Activated CD8-positive, alpha-beta memory T cell treated with anti-CD3 and anti-CD28 coated beads for 48 hours (primary cell): ENCODE measurements at places on chromosomes 12 and 14.

DNA sequence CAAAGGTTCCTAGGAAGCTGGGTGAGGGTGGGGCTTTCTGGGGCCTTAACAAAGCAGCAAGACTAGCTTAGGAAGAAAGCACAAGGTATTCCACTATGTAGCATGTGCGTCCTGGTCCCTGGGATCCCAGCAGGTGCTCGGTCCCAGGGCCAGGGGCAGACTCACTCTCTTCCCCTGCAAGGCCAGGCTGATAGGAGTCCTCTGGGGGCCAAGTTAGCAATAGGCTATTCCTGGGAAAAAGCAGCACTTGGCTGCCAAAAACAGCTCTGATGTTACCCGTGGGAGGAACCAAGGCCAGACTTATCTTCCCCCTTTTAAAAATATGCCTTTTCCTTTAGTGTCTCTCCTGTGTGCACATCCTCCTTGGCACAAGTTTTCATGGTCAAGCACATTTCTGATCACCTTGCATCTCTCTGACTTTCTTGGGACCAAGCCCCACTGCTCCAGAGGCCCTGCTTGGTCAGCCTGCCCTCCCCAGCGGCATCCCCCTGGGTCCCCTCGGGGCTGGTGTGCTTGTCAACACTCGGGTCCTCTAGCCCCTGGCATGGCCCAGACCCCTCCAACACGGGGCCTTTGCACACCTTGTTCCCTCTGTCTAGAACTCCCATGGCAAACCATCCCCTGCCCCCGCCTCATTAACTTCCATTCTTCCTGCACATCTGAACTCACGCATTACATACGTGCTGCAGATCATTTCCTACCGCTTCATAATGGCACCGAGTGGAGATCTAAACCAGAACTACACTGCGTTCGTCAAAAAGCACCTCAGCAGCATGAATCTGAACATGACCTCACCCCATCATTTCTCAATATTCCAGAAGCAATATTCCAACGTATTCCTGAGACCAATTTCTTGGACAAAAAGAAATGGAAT, 21.9 kb downstream of the CCDC92 start:
- no peak for DNase-seq

GRCh38 chr12:15522574-15523187, 200.4 kb downstream of the PTPRO start:
- DNase-seq = no peak

- DNase-seq = no peak
These were observed 13.5 kb downstream of the SCNN1A start for GRCh38 chr12:6361834-6362233.

DNA sequence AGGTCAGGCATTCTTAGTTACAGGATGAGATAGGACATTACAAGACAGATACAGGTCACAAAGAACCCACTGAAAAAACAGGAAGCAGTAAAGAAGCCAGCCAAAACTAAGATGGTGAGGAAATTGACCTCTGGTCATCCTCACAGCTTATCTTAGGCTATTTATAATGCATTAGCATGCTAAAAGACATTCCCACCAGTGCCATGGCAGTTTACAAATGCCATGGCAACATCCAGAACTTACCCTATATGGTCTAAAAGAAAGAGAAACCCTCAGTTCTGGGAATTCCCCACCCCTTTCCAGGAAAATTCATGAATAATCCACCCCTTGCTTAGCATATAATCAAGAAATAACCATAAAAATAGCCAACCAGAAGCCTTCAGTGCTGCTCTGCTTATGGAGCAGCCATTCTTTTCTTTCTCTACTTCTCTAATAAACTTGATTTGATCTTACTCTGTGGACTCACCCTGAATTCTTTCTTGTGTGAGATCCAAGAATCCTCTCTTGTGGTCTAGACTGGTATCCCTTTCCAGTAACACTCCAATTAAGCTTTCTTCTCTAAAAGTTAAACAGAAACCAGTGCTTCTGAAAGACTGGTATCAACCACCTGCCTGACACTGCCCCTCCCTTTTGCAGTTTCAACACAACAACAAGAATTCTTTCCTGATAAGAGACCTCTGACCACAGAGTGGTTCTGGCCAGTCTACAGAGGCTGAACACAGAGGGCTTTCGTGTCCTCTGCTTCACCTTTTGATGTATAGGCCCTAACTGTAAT, 86.9 kb downstream of the BCAT1 start:
- no peak for DNase-seq

DNA sequence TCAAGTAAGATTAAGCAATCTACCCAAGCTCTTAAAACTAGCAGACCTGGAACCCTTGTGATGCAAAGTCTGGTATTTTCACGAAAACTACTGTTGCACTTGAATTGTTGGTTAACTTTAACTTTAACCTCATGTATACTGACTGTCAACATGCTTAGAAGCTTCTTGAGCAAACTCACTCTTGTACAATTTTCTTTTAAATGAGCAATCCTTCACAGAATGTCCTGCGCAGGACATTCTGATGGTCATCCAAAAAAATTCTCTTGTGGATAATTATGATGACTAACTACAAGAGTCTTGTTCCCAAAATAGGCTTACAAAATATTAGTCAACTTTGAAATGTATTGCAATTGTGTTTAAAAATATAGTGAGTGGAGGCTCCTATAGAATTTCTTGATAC, 54.0 kb upstream of the PDE3A start:
- no peak for DNase-seq

GRCh38 chr12:18811273-18811672, 73.4 kb downstream of the CAPZA3 start:
- DNase-seq = no peak

DNA sequence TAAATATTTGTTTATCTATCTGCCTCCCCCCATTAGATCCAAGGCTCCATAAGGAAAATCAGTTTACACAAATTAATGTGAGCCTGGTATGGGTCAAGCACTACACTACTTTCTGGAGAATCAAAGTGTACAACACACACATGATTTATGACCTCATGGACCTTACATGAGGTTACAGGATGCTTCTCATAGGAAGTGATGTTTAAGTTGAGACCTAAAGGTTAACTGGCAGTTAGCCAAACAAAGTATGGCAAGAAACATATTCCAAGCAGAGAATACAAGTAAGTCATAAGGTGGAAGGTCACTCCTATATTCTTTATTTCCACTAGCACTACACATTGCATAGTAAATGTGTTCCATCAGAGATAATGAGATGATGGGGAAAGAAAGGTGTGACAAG, 39.2 kb downstream of the OSBPL8 start:
- no peak for DNase-seq

DNA sequence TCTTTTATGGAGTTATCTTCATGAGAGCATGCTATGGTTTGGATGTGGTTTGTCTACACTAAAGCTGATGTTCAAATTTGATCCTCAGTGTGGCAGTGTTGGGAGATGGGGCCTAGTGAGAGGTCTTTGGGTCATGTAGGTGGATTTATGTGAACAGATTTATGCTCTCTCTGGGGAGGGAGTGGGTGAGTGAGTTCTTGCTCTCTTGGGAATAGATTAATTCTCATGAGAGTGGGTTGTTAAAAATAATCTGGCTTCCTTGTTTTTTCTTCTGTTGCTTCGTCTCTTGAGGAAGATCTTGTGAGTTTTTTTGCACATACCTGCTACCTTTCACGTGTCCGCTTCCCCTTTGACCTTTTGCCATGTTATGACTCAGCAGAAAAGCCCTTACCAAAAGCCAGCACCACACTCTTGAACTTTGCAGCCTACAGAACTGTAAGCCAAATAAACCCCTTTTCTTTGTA, 20.5 kb downstream of the DERA start:
- no peak for DNase-seq

- DNase-seq = no peak
These were observed 61.9 kb downstream of the SMUG1 start for GRCh38 chr12:54126696-54127537.

DNA sequence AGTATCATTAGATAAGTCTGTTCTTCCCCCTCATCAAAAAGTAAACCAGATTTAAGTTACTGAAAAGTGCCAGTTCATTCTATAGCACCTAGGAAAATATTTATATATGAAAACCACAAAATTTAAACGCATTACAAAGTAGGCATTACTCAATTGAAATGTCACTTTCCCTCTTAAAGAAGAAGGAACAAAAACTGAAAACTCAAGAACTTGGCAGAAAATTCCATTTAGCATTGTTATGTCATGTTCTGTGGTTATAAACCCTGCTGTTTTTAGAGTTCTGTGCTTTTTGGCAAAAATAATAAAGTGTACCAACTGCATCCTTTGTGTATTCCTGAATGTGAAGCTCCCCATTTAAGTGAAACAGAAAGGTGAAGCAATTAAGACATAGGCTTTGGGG, 3.6 kb downstream of the FGD4 start:
- DNase-seq = no peak

DNA sequence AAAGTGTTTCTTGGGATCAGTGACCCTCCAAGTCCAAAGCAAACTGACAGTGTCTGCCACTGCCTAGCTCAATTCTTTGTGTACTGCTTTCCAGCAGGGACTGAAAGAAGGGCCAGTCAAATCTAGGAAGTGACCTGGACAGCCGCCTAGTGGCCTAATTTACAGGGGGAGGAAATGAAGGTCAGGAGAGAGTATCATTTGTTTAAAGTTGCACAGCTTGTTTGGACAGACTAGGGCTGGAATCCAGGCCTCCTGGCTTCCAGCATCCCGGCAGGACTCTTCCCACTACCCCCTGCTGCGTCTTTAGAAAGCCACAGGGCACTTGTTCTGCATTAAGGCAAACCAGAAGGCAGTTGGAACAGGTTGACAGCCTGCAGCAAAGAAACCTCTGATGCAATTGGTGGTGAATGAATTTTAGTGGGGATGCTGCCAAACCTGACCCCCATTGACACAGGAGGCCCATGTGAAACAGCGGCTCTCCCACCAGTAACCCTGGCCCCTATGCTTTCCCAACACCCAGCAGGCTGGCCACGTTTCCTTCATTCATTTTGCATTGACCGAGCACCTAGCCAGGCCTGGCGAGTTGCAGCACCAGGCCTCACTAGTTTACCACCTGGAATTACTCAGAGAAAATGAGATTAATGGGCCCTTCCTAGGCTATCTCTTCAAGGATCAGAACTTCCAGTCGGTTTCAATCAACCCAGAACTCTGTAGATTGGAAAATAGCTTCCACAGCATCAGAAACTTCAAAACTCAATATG, 28.2 kb downstream of the GALNT16 start:
- no peak for DNase-seq

GRCh38 chr14:29616922-29617321, 310.7 kb downstream of the PRKD1 start:
- no peak for DNase-seq

DNA sequence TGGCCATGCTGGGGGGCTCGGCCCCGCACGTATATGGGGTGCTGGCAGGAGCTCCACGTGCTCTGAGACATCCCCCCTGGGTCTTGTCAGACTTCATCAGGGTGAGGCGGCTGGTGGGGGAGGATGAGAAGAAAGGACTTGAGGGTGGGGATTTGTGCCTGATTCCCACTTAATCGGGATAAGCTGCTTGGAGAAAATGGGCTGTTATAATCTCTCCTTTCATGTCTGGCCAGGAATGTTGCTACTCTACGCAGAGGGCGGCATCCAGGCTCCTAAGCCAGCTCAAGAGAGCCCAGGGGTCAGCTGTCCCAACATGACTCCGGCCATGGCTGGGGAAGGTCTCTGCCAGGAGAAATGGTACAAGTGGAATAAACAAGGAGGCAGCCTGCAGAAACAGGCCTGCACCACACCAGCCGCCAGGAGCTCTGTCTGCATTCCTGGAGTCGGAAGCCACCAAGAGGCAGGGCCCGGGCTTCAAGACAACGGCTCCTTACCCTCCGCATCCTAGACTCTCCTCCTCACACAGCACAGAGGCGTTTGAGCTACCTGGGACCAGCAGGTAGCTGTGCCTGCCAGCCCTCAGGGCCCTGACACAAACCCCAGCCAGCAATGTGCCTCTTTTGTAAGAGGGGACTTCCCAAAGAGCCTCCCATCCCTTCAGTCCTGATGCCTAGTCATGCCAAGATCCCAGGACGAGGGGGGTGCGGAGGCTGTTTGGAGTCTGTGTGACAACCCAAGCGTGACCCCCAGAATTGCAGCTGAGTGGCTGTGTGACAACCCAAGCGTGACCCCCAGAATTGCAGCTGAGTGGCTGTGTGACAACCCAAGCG, 195.8 kb upstream of the DIO3 start:
- no peak for DNase-seq

- no peak for DNase-seq
These were observed 23.0 kb upstream of the TC2N start for GRCh38 chr14:91890291-91890749.

DNA sequence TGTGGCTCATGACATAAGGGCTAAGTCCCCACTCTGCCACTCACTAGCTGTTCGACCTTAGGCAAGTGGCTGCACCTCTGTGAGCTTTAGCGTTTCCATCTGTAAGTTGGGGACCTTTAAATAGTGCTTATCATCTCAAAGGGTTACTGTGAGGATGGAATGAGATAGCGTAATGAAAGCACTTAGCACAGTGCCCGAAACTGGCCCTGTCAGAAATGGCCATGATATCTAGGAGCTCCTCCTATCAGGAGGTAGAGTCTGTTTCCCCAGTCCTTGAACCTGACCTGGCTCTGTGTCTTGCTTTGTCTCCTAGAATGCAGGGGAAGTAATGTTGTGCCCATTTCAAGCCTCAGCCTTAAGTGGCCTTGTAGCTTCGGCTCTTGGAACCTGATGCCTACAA, 211.0 kb downstream of the RBM19 start:
- DNase-seq = no peak

DNA sequence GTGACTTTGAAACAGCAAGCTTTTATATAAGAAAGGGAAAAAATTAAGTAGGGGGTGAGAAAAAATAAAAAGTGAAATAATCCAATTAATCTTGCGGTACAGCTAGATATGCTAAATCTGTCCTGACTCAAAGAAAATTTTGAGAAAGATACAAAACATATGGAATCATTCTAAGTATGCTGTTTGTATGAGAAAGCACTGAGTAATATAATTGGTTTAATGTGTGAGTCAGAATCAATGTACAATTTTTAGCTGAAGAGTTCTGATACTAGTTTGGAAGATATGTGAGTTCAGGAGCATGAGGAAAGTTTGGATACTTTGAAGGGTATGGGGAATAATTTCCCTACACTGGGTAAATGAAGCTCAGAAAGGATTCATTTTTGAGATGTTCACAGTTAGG, 190.9 kb upstream of the RASSF8 start:
- no peak for DNase-seq

DNA sequence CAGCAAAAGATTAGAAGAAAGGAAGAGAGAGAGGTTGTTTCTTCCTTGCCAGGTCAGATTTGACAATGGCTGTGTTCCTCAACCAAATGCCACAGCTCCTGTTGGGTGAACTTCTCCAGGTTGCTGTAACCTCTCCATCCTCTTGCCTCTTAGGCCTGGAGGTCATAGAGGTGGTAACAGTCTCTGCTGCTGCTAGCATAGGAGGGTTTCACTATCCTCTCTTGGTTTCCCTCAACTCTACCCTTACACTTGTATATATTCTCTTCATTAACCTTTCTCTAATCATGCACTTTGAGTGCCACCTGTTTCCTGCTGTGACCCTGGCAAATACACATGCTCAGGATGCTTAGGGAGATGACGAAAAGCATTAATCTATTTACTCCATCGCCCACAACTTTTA, 67.7 kb upstream of the HIF1A start:
- no peak for DNase-seq
